ENCODE measurements at places on chromosomes 4 and X.

DNA sequence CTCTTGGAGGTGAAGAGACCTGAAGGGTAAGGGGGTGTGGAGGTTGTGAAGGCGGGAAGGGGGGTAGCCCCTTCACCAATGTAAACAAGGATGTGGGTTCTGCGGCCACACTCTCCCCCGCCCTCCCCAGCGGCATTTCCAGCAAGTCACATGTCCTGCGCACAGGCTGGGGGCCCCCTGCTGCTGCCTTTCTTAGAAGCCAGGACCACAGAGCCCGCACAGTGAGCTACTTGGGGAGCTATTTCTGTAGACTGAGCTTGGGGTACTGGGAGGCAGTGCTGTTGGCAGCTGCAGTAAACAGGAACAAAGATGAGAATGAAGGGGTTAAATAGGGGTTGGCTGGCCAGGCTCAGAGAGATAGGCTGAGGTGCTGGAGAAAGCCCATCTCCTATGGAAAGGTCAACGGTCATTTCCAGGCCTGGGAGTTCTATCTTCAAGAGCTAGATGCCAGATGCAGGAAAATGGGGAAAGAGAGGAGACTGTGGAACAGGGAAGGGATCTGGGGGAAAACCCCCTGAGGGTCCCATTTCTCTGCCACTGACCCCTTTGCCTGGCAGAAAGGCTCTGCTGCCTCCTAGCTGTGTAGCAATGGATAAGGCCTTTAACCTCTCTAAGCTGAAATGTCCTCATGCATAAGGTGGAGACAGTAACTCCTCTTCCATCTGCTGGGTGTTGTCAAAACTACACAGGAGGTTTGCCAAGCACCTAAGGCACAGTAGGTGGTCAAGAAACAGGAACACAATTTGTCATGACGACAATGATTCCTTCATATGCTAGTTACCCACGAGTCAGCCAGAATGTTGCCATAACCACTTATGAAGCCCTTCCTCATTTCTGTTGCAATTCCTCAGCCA is 18.5 kb upstream of the PIM2 start:
- no peak for DNase-seq

DNA sequence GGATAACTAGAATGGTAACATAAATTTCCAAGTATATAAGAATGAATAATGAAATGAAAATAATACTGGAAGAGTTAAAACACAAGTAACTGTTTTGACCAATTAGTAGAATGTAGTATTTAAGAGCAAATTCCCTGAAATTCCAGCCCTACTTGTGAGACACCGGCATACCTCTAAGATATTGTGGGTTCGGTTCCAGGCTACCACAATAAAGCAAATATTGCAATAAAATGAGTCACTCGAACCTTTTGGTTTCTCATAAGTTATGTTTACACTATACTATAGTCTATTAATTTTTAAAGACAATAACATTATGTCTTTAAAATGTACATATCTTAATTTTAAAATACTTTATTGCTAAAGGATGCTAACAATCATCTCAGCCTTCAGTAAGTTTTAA is 15.2 kb upstream of the IQCM start:
- no peak for DNase-seq

DNA sequence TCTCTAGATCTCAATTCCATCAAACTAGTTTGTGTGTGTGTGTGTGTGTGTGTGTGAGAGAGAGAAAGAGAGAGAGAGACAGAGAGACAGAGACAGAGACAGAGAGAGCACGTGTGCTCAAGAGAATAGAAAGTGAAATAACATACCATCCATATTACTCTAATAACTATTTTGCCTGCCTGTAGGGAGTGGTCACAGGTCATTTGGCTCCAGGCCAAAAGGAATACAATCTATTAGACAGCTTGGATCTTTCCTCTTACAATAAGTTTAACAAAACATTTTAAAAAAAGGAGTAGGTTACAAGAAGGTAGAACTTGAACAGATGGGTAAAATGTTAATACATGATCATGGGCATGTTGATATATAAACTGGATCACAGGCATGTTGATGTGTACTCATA is 76.2 kb downstream of the COL4A6 start:
- no peak for DNase-seq

GRCh38 chrX:29841750-29842149 is 373.6 kb upstream of the MAGEB2 start:
- no peak for DNase-seq

DNA sequence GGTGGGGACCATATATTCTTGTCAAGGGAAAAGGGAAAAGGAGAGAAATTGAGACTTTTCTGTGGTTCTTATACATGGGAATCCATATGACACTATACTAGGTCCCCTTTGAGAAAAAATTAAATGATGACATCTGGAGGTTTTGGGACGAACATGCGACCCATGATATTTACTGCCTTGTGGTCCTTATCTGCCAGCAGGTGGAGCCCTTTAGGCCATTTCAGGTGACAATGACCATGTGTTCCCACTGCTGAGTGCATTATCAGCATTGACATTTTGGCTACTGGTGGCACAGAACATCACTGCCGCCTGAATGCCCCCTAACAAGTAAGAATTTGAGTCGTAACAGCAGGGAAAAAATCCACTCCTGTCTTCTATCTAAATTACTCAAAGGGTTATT is 843.4 kb downstream of the FSTL5 start:
- DNase-seq = no peak
